ENCODE measurements at places on chromosomes 3 and 15.

GRCh38 chr3:176262071-176262470, 935.2 kb downstream of the TBL1XR1 start:
- no peak for DNase-seq

- DNase-seq, result no peak
These were observed 26.0 kb downstream of the TM4SF18 start for GRCh38 chr3:149307435-149307783.

DNA sequence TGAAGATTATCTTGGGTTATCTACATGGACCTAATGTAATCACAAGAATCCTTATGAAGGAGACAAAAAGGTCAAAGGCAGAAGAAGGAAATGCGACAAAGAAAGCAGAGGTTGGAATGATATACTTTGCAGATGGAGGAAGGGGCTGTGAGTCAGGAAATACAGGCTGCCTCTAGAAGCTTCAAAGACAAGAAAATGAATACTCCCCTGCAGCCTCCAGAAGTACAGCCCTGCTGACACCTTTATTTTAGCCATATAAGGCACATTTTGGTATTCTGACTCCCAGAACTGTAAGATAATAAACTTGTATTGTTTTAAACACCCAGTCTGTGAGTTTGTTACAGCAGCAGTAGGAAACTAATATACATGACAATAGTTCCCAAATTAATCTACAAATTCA, 58.6 kb downstream of the SIDT1 start:
- DNase-seq, result peak; percentile 22

GRCh38 chr3:127216415-127217261, 23.7 kb downstream of the PRR23E start:
- DNase-seq, result no peak

DNA sequence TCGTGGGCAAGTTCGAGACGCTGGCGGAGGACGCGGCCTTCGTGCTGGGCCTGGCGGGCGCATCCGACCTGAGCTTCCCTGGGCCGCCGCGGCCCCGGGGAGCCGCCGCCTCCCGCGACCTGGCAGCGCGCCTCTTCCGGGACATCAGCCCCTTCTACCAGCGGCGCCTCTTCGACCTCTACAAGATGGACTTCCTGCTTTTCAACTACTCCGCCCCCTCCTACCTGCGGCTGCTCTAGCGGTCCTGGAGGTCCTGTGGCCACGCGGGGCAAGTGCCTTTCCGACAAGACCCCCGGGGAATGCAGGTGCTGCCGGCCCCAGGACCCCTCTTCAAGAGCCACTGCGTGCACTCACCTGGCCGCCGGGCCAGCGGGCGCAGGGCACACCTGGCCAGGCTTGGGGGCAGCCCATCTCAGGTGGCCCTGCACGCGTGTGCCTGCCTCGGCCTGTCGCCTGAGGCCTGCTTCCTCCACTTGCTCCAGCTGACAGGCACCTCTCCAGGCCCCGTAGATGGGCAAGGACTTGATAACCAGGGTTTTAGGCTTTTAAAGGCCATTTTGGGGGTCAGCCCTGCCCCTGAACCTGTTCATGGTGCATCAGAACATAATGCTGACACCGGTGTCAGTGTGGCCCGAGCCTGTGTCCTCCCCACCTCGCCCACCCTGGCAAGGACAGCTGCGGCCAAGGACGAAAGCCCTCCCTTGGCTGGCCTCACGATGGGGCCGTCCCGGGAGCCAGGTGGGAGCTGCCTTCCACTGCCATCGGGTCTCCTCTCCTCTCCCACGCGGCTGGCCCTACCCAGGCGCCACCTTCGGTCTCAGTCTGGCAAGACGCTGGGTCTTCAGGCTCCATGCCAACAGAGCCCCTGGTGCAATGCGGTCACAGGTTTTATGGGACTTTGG, 16.1 kb downstream of the C3orf22 start:
- peak; percentile 1 for DNase-seq

- DNase-seq, result no peak
These were observed 163.2 kb downstream of the MINAR1 start for GRCh38 chr15:79595306-79595705.

DNA sequence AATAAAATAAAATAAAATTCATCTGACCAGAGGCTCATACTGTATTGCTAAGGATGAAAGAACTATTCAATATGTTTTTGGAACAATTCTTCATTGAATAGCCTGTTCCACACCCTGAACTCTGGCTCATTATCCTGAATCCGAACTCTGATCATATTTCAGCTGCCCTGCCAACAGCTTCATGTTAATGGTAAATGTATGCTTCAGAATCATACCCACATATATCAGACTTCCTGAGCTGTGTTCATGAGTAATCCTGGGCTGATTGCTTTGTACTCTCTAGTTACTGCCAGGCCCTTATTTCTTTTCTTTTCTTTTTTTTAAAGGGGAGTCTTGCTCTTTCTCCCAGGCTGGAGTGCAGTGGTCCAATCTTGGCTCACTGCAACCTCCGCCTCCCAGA, 11.8 kb downstream of the INO80 start:
- DNase-seq, result no peak

DNA sequence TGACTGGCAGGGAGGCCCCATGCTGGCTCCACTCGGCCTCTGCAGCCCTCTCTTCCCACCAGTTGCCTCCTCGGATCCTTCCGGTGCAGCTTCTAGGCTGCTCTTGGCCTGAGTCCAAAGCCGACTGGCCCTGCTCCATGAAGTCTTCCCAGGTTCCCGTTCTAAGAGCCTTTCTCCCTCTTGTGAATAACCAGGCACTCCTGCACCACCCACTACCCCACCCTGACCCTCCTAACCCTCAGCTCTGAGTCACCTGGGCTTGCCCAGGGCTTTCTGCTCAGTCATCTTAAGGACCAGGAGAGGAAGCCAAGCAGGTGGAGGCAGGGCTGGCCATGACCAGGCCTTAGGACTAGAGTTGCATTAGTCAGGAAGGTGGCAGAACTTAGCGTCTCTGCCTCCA, 28.1 kb upstream of the CNBP start:
- DNase-seq, result no peak

DNA sequence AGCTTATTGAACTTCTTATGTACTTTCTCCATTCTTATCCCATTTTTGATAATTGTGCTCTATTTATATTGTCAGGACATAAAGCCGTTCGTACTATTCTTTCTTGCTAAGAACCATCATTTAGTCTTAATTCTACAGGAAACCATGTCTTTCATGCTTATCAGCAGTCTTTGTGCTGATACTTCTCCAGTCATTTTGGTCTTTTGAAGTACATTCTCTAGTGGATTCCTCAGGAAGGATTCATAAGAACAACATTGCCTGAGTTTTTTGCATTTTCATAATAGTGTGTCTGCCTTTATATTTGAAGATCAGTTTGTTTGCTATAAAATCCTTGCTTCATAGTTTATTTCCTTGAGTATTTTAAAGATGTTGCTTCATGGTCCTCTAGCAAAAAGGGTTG, 126.6 kb upstream of the NEO1 start:
- no peak for DNase-seq

- no peak for DNase-seq
These were observed 156.8 kb downstream of the ALCAM start for GRCh38 chr3:105523501-105523900.

- no peak for DNase-seq
These were observed 15.3 kb upstream of the RTP4 start for GRCh38 chr3:187352581-187353575.

GRCh38 chr3:133574260-133574881, 885 bp downstream of the CDV3 start:
- peak; percentile 57 for DNase-seq

DNA sequence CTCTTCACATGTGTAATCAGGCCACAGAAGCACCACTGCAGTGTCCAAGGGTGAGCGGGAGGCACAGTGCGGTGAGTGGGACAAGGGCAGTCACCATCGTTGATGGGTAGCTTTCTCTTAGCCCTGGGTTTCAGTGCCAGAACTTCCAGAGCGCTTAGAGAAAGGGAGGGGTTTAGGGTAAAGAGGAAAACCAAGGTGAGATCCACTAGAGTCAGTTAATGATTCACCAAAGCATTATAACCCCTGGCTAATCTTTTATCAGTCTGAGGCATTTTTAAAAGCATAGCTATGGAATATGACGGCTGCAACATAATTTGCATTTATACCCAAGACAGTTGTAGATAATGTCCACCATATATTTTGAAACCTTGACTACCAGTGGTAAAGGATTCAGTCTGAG, 94.8 kb downstream of the SHQ1 start:
- DNase-seq, result no peak

GRCh38 chr15:92812271-92812670, 87.9 kb upstream of the CHD2 start:
- DNase-seq, result no peak

- DNase-seq, result no peak
These were observed 9.5 kb upstream of the APBA2 start for GRCh38 chr15:28876131-28876844.

DNA sequence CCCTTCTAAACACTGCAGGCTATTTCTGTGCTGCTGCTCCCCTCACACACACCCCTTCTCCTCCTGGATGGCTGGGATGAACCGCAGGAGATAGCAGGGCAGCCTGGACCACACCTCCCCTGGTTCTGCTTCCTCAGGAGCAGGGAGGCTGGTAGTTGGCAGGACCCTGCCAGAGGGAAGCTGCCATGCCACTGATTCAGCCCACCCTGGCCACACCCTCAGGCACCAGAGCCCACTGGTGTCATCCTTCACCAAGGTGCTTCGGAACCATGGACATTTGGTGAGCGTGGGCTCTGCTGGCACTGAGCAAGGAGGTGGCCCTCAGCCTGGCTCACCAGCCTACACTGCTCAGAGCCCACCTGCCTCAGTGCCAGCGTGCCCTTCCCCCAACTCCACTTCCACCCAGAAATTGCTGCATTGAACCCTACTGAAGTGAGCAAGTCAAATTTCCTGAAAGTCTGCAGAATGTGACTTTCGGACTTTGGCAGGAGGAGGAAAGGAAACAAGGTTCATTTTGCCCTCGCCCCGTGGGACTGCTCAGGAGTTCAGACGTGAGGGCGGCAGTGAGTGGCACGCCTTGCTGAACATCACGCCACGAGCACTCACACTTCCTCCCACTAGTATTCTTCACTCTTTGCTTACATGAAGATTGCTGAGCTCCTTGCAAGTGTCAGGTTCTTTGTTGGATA, 26.3 kb downstream of the BMF start:
- DNase-seq, result no peak

DNA sequence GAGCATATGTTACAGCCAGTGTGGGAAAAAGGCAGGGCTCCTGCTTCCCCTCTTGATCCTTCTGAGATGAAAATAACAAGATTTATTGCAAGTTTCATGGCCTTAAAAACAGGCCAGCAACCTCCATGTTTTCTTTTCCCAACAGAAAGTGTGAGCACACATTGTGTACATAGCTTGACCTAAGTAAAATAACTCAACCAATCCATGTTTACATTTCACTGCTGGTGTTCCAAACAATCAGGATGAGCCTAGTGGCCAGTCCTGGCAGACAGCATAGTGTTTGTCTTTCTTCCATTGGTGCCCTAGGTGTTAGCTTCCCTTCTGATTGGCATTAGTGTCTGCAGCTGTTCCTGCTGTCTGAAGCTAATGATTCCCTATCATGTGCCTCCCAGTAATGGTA, 847.7 kb downstream of the EPHA3 start:
- no peak for DNase-seq

- DNase-seq, result no peak
These were observed 234.4 kb upstream of the LRTM1 start for GRCh38 chr3:55162031-55162795.

DNA sequence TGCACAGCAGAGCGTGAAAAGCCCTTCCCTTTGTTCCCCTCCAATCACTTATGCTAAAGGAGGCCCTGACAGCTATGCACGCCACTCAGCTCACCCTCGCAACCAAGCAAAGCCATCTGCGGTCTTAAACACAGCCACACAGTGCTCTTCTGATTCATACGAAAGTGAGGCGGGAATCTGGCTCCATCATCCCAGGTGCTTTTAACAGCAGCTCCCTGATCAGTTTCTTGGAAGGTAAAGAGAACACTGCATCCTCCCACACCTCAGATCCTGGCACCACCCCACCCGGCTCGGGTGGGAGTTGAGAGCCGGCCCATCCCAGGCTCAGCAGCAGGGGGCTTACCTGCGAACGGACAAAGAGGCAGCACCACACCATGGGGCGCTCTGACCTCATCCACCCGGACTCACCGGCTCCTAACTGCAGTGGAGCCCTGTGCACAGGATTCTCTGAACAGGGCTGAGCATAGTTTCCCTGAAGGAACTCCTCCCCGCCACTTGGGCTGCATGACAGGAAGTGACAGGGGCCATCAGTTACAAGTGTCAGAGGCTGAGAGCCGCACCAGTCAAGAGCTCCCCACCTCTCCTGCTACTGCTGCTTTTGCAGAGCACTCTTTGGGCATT, 114.3 kb upstream of the ARHGEF3 start:
- peak; percentile 87 for DNase-seq

- DNase-seq, result no peak
These were observed 57.0 kb downstream of the MLH1 start for GRCh38 chr3:37050282-37050681.

DNA sequence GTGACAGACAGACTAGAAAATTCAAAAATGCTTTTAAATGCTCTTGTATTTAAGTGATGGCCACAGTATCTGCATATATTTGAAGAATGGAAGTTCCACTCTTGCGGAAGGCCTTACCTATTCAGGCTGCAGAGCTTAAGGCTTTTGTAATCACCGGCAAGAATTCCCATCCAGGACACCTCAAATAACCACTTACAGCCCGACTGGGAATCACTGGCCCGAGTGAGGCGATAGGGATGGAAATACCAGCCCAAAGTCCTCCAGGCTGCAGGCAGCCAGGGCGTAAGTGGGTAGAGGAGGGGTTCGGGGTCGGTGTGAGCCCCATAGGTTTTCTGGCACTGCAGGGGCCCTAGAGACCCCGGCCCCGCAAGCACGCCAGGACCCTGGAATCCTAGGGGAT, 9.5 kb downstream of the CMTM7 start:
- DNase-seq, result no peak

DNA sequence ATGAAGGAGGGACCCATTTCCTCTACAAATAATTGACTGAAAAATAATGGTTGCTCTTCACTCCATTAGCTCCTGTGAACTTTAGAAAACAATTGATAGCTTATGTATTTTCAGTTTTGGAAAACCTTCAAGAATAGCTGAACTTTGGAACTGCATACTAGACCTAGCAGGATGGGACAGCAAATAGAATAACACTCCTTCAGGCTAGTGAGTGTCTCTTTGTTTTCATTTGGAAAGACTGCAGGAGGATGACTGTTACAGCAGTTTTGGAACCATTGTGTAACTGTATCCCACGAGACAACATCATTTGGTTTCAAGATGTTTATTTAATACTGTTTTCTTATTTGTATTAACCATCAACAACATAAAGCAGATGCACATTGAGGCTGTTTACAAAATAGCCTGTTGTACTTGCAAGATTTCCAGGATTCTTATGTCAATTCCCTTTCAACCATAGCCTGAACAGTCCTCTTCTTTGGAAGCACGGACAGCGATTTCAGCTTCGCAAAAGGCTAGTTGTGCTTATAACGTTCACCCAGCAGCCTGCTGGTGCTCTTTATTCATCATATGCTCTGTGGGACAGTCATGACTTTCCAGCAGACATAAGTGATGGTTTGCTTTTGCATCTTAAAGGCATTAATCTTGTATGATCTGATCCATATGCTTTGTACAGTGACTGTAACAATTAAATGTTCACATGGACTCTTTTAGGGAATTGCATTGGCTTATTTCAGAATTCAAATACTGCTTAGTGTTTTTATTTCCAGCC, 335.5 kb downstream of the IL5RA start:
- no peak for DNase-seq

All from DND-41 (cell line).